Myocyte (in vitro differentiated cells): ENCODE measurements at places on chromosomes 7 and 10. TPM values are rescaled to one million over a fixed set of nuclear protein-coding genes. Genes with fewer than 3 reads are reported as not detected.

SEMA3E gene
- 2.4 and 3.2 TPM in 2 replicates for total RNA-seq

HOGA1 gene
- 1.1 and 1.8 TPM in 2 replicates for total RNA-seq

RBP4 gene
- total RNA-seq = 0.42 TPM in 1 of 2 replicates, not detected in the other

ELOVL3 gene
- total RNA-seq = 5.0 and 5.6 TPM in 2 replicates

FANK1 gene
- 1.4 and 2.5 TPM in 2 replicates for total RNA-seq

ITIH5 gene
- total RNA-seq = not detected in 2 replicates

STK31 gene
- total RNA-seq = 0.05 TPM in 1 of 2 replicates, not detected in the other

MYPN gene
- 119 and 131 TPM in 2 replicates for total RNA-seq

COBL gene
- total RNA-seq = 52.6 and 59.9 TPM in 2 replicates

UCN3 gene
- not detected in 2 replicates for total RNA-seq
